ENCODE measurements at places on chromosomes 7 and 10. TPM values are rescaled to one million over a fixed set of nuclear protein-coding genes. Genes with fewer than 3 reads are reported as not detected.
A peak's percentile ranks its signal among the peaks of the same experiment; 100 is the strongest.

- DNase-seq, result peak; percentile 92
Observed at GRCh38 chr7:71637578-71637977, 505.6 kb downstream of the GALNT17 start.

The PYROXD2 gene
- not detected for total RNA-seq

The CYP3A4 gene
- total RNA-seq, result not detected

GRCh38 chr10:44974082-44974627 lies 4.5 kb downstream of the DEPP1 start:
- DNase-seq, result no peak

DNA sequence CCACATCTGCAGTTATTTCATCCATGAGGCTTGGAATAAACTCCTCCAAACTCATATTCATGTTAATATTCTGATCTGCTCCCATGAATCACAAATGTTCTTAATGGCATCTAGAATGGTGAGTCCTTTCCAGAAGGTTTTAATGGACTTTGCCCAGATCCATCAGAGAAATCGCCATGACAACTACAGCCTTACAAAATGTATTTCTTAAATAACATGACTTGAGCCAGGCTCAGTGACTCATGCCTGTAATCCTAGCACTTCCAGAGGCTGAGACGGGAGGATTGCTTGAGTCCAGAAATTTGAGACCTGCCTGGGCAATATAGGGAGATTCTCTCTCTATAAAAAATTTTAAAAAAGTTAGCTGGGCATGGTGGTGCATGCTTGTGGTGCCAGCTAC lies 102.1 kb upstream of the TMEM168 start:
- no peak for DNase-seq

The BUD31 gene
- 91.6 TPM for total RNA-seq

The HTRA1 gene
- 4.5 TPM for total RNA-seq

- DNase-seq, result no peak
Observed at GRCh38 chr7:107506674-107507339, 37.0 kb downstream of the GPR22 start.

DNA sequence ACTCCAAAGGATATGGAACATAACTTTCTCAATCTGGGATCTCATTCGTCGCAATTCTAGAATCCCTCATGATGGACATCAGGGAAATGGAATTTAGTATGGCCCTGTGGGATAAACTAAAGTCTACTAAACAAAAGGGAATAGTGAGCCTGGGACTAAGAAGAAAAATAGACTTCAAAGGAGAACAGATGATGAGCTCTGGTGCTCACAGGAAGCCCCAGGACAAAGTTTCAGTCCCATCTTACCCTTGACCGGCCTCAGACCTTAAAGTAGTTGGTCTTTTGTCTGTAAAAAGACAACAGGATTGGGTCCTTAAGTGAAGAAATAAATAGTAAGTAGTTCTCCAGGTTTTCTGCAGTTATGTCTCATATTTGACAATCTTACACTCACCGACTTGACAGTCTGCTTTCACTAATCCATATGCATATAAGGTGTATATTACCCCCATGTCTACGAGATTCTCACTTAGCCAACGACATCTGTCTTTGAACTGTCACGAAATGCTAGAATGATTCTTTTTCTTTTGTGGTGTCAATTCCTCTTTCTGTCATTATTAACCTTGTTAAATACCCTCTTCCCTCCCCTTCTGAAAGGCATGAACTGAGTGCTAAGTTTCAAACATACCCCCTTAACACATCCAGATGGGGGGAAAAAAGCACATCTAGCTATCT lies 10.9 kb upstream of the IKZF1 start:
- no peak for DNase-seq

DNA sequence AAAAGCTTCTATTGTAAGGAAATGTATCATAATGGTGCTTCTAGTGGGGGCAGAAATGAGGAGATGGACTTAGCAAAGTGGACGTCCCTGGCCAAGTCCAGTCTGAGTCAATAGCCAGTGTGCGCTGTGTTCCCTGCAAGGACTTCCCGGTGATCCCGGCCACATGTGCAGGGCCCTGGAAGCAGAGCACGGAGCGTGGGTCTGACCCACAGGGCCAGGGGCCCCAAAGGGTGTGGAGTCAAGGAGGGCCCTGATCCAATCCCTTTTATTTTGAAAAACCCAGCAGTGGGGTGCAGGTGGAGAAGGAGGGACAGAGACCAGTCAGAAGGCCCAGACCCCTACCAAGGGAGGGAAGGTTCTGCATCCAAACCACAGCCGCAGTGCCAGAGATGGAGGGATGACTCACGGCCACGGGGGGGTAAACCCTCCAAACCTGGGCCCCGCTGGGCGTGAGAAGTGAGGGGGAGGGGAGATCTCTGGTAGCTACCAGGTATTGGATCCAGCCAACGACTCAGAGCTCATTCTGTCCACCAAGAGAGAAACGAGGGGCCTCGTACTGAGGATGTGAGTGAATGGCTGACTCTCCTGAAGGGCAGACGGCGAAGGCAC lies 57.2 kb upstream of the VIPR2 start:
- DNase-seq, result no peak

GRCh38 chr10:124688889-124689670 lies 55.1 kb downstream of the FAM53B start:
- DNase-seq, result no peak

DNA sequence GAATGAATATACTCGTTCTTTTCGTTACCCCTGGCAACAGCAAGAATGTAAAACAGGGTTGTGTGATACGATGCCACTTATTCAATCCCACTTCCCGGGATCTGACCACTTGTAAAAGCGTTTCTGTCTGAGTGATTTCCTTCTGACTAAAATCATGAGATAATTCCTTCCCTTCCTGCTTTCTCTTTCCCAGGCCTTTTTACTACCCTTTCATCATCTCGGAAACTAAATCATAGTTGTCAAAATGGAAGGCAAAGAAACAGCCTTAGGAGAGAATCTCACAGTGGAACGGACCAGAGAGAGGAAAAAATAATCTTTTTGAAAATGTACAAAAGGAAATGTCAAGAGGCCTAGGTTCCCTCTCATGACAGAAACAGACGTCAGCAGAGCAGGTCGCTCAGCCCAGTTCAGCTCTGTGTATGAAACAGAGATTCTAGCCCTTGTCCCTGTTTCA lies 29.8 kb downstream of the DIP2C start:
- DNase-seq, result no peak

GRCh38 chr10:57983281-57983791 lies 284.4 kb downstream of the IPMK start:
- no peak for DNase-seq

GRCh38 chr10:128050936-128051335 lies 75.3 kb downstream of the MKI67 start:
- DNase-seq, result no peak

The NPC1L1 gene
- not detected for total RNA-seq

The KCNH2 gene
- total RNA-seq, result 11.5 TPM

DNA sequence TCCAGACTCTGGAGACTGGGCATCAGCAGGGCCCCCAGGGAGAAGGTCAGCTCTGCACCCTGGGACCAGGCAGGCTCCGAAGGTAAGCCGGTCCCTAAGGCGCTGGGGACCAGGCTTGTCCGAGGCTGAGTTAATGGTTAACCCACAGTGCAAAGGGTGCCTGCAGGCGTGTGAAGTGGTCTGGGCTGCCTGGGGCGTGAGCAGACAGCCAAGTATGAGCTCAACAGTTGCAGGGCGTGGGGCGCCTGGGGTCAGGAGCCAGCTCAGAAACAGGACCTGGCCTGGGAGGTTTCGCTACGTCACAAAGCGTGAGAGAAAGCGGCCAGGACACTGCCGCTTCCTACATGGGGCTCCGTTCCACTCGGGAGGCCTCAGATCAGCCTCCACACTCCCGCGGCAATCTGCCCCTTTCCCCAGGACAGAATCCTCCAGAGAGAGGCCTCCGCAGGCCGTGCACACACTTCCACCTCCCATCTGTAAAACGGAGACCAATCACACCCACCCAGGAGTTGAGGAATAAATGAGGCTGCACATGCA lies 16.0 kb downstream of the PDGFA start:
- no peak for DNase-seq

GRCh38 chr10:78247266-78247665 lies 213.6 kb downstream of the RPS24 start:
- DNase-seq, result no peak

The PNLIPRP3 gene
- not detected for total RNA-seq

DNA sequence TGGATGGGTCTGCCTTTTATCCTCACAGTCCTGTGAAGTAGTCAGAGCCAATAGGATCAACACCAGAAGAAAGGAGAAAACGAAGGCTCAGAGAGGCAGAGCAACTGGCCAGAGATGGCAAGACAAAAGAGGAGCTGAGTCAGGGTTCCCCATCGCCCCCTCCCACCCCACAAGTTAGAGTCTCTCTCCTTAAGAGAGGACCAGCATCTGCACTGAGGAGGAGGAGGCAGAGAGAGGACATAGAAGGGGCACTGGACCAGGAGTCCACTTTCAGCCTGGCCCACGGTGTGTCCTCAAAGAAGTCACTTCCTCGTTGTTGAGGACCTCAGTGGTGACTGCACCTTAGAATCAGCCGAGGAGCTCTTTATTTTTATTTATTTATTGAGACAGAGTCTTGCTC lies 11.6 kb downstream of the SPOCK2 start:
- peak; percentile 25 for DNase-seq

GRCh38 chr7:102413091-102413490 lies 16.9 kb downstream of the PRKRIP1 start:
- peak; percentile 97 for DNase-seq

- DNase-seq, result no peak
Observed at GRCh38 chr10:6751363-6751762, 171.3 kb upstream of the PRKCQ start.

DNA sequence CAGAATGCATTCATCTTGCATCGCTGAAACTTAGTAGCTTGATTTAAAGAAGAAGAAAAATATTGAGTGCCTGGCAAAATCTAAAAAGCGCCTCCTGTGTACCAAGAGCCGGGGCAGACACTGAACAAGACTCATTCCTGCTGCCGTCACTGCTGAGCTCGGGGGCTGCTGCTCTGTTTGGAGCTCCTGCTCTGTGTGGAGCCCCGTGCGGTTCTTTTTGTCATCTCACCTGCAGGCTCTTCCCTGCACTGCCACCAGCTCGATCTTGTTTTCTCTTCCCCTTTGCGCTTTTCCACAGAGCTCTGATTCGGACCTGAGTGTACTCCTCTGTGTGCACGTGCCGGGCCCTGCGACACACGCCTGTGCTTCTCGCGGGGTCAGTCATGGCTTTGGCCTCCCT lies 462.1 kb upstream of the DPP6 start:
- DNase-seq, result no peak

The FAM241B gene
- total RNA-seq, result 27.8 TPM

GRCh38 chr10:95485056-95485844 lies 75.9 kb downstream of the SORBS1 start:
- DNase-seq, result no peak

DNA sequence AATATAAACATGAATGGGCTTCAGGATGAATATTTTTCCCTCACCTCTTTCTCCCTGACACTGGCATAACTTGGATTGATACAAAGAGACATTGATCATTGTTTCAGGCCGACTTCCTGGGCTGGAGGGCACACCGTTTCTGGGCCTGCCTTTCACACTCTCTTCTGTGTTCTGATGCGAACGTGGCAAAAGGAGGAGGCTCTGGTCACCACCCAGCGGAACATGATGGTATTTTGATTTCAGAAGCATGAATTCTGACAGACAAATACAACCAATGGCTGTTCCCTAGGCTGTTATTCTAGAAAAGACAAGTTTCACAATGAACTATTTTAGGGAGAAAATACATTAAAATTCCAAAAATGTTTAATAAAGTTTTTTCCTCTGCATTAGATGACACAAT lies 534.5 kb upstream of the MKI67 start:
- DNase-seq, result no peak

DNA sequence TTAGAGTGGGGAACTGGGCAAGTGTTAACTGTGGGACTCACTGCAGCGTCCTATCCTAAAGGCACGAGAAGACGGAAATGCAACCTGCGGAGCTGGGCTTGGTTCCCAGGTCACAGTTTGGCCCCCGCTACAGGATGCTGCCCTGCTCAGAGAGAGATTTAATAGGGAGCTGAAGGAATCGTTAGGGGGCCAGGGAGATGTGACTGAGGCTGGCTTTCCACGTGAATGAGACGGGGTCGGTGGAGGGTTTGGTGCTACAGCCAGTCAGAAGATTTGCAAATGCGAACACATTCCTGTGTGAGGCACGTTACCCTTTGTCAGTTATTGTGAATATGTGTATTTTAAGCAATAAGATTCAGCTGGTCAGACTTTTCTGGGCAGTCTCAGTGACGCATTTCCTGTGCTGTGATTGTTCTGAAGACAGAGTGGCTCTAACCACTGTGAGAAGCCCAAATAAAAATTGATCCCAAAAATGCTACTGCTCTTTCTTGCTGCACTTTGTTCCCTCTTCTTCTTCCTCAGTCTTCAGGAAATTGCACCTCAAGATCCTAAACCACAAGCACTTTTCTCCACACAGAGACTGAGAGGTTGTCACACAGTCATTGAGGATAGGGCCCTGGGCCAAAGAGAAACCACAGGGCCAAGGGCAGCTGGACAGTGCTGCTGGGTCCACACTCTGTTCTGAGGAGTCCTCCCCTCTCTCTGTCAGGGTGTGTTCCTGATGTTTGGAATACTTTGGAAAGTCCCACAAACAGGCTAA lies 21.2 kb downstream of the CYP17A1 start:
- peak; percentile 51 for DNase-seq

- DNase-seq, result peak; percentile 59
Observed at GRCh38 chr7:132577206-132578049, 1.2 kb upstream of the PLXNA4 start.

DNA sequence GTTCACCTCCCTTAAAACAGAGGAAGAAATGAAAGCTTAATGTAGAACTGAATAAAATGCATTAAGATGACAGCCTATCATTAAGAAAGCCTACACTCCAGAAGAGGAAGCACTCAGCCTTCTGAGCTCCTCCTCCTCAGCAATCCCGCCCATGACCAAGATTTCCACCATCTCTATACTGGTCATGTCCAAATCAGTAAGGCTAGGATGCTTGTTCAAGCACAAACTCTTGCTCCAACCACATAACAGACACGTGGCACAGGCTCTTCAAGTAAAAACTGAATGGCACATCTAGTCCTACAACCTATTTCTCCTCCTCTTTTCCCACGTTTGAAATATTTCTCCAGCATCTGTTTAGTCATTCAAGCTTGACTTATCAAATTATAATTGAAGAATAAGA lies 454.1 kb downstream of the PARD3 start:
- DNase-seq, result no peak

The ANLN gene
- 66.2 TPM for total RNA-seq

The CPA4 gene
- total RNA-seq, result not detected
